ENCODE measurements at places on chromosomes 6 and 20. TPM values are rescaled to one million over a fixed set of nuclear protein-coding genes. Genes with fewer than 3 reads are reported as not detected.

DNA sequence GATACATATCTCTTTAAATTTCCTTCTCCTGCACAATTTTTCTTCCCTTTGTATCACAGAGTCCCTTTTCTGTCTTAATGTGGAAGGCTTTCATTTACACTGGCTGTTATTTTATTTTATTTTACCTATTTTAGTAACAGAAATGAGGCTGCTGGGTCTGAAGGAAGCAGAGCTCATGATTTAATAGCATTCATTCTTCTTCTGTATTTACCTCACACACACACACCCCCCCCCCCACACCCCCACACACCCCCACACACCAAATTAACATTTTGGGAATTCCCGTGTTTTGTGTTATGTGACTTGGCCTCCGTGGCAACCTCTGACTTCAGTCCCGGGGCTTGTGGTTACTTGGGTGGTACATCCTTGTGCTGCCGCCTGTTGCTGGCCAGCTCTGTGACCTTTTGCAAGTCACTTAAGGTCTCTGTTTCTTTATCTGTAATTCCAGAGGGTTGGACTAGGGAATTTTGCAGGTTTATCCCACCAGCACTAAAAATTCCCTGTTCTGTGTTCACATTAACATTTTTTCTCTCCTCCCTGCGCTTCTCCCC, 108.8 kb downstream of the TIAM2 start:
- H3K27me3 ChIP-seq: no peaks in the 10 kb centered on the region
- H3K27ac ChIP-seq: no peak overlapping the region
- DNase-seq: no peak
- no peaks in the 10 kb centered on the region for H3K4me1 ChIP-seq

DNA sequence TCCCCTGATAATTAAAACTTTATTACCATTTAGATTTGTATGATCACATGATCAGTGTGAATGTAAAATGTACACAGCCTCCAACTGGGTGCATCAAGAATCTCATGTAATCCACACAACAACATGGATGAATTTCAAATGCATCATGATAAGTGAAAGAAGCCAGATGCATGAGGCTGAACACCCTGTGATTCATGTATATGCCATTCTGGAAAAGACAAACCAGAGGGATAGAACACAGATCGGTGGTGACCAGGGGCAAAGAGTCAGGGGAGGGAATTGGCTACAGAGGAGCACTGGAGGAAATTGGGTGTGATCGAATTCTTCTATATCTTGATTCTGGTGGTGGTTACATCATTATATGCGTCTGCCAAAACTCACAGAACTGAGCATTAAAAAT, 170.7 kb upstream of the SLC24A3 start:
- H3K36me3 ChIP-seq: no peaks in the 10 kb centered on the region
- H3K27me3 ChIP-seq: no peaks in the 10 kb centered on the region
- DNase-seq: no peak
- H3K4me1 ChIP-seq: peaks cover under 1% of the 10 kb centered on the region

DNA sequence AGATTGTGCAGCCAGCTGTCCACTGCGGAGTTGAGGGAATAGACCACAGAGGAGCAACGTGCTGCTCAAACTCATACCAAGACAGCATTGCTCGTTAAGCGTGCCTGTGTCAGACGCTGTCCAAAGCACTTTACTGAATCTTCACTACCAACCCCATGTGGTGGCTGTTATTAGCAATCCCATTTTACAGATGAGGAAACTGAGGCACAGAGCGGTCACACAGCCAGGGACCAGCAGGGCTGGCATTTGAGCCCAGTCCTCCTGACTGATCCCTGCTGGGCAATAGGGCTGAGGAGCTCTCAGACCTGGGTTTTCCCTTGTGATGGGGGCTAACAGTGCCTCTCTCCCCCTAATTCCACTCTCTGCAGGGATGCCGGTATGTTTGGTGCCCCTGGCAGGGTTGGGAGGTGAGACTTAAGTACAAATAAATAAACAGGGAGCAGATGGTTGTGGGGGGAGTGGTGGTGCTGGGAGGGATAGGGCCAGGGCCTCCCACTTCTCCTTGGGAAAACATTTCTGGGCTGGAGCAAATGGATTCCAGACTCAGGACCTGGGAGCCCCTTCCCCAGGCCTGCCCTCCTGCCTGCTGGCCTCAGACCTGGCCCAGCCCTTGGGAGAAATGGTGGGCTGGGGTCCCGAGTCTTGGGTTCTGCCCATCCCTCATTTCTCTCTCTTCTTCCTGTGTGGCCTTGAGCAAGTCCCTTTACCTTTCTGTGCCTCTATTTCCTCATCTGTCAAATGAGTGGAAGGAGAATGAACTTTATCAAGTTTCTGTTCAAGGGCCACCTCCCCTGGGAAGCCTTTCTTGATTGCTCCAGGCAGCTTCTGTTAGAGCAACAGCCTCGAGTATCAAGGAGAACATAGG, 17.7 kb downstream of the SRXN1 start:
- H3K27me3 ChIP-seq: no peaks in the 10 kb centered on the region
- peaks cover 7% of the 10 kb centered on the region for H3K4me1 ChIP-seq
- no peak overlapping the region for H3K4me3 ChIP-seq
- H3K27ac ChIP-seq: no peak overlapping the region
- no peak for DNase-seq

DNA sequence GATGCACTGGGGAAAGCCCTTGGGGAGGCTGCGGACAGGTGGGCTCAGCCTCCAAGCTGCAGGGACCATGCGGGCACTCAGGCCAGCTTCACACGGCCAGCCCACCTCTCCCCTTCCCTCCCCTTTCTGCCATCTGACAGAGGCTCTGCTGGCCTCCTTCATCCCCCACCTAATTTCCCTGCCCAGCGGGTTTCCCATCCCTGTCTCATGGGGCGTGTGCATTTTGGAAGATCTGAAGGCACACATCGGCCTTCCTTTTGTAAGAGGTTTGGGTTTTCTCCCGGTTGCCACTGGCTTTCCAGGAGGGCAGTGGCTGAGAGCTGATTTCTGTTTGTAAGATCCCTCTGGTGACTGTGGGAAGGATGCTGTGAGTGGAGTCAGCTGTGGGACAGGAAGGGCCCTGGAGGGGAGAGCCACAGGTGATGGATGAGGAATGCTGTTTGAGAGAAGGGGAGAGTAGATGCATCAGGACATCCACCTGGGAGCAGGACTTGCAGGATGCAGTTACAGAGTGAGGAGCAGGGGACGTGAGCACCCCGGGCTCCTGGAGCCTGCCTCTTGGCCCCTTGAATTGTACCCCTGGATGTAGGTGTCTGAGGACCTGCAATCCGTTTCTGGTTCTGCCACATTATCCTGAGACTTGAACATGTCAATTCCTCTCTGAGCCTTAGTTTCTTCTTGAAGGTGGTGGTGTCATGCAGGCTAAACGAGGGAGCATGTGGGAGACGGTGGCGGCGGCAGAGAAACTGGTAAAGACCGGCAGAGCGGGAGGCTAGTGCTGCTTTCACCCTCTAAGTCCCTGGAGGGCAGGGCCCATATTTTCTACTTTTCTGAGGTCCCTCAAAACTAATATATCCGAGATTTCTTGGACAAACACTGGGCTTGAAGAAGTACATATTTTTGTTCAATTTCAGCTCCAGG, 5.9 kb upstream of the TUBB1 start:
- no peaks in the 10 kb centered on the region for H3K27me3 ChIP-seq
- H3K4me3 ChIP-seq: no peak overlapping the region
- no peak for DNase-seq
- H3K27ac ChIP-seq: no peak overlapping the region

DNA sequence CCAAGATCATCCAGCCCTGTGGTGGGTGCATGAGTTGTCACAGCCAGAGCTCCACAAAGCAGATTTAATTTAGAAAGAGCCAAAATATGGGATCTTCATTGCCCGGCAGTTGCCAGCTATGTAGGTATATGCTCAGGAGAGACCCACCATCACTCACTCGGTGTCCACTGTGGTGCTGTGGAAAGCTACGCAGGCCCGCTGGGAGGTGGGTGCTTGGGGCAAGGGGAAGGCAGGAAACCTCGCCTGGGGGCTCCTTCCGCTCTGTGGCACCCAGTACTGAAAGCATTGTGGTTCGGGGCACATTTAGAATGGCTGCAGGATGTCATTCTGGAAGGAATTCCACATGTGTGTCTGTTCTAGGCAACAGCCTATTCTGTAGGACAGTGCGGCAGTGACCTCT, 259.9 kb downstream of the TAF4 start:
- peaks cover 11% of the 10 kb centered on the region for H3K27me3 ChIP-seq
- H3K36me3 ChIP-seq: no peaks in the 10 kb centered on the region

GRCh38 chr20:49471397-49471796, 11.1 kb downstream of the KCNB1 start:
- no peaks in the 10 kb centered on the region for H3K36me3 ChIP-seq
- no peak overlapping the region for H3K4me3 ChIP-seq
- no peak overlapping the region for H3K27ac ChIP-seq
- H3K4me1 ChIP-seq: no peaks in the 10 kb centered on the region

GRCh38 chr6:42367353-42368011, 84.2 kb downstream of the TRERF1 start:
- DNase-seq: no peak
- H3K4me3 ChIP-seq: peak overlapping the region; percentile 39
- peaks cover 48% of the 10 kb centered on the region for H3K4me1 ChIP-seq
- H3K27ac ChIP-seq: no peak overlapping the region
- no peaks in the 10 kb centered on the region for H3K27me3 ChIP-seq

GRCh38 chr20:20362774-20363433, 5.0 kb upstream of the INSM1 start:
- H3K4me3 ChIP-seq: no peak overlapping the region
- no peak overlapping the region for H3K27ac ChIP-seq
- no peak for DNase-seq

Gene CGA
- total RNA-seq: not detected

GRCh38 chr6:117992856-117993255, 85.8 kb downstream of the SLC35F1 start:
- no peaks in the 10 kb centered on the region for H3K4me1 ChIP-seq
- DNase-seq: no peak
- H3K27ac ChIP-seq: no peak overlapping the region
- no peak overlapping the region for H3K4me3 ChIP-seq

- no peaks in the 10 kb centered on the region for H3K36me3 ChIP-seq
- no peak overlapping the region for H3K27ac ChIP-seq
Observed at GRCh38 chr20:25499855-25500434, 85.4 kb downstream of the NINL start.

Gene GJA10
- not detected for total RNA-seq

Data from heart left ventricle (tissue), 16 donors.